ENCODE measurements at places on chromosomes 12 and 14.

DNA sequence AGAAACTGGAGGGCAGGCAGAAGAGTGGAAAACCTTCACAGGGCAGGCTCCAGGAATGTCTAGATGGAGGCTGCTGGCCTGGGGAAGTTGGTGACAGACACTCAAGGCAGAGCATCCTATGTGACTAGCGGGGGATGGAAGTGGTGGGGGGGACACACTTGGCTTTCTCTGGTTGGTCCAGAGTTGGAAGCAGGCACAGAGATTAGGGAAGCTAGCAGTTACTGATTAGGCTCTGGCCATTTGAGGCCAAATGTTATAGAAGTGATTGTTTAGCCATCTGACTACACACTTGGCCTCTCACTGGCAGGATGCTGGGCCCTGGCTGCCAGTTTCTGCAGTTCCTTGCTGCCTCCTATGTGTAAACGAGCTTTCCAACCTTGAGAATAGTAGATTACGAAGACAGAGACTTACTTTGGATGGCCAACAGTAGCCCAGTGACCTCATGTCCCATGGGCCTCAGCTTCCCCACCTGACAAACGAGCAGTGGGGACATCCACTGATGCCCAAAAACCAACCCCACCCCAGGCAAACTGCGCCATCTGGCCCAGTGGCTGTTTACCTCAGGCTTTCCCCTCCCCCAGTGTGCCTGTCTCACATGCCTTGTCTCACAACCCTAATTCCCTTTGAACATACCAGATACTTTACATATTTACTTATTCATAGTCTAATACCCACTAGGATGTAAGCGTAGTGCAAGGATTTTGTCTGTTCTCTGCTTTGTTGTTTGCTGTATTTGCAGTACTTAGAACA, 102.7 kb downstream of the PAPLN start:
- no peak for DNase-seq

GRCh38 chr12:50765095-50765911, 1.4 kb downstream of the ATF1 start:
- no peak for DNase-seq

- DNase-seq = peak; percentile 37
These were observed 422.5 kb upstream of the PDE3A start for GRCh38 chr12:19945559-19946435.

DNA sequence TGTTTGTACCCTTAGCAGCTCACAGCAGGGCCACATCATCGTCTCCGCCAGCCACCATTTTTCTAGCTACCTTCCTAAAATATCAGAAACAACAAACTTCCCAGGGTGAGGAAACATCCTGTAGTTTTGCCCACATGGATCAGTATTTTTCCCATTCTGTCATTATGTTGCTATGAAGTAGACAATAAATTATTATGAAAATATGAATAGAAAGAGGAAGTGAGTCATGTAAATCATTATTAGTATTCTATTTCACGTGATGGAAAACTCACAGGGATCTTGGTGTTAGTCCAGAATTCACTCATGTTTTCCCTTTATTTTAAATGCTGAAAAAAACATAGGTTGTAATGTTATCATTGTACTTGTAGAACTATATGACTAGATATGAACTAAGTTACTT, 319.4 kb downstream of the SYT1 start:
- no peak for DNase-seq

- DNase-seq = no peak
These were observed 356.1 kb downstream of the CEP128 start for GRCh38 chr14:80585506-80585835.

DNA sequence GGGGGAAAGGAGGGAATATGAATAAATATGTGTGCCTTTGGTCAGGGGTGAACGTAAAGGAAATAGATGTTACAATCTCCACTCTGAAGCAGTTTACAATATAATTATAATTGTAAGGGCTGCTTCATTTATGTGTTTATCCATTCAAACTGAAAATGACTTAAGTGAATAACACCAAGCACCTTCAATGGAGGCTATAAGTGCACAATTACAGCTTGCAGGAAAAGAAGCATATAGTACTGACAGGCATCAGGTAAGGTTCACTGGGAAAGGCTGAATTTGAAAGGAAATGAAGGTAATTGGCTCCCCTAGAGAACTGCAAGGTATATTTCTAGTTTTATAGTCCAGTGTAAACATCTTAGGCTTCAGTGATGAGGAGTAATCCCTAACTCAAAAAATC, 192.7 kb downstream of the STXBP6 start:
- DNase-seq = no peak

DNA sequence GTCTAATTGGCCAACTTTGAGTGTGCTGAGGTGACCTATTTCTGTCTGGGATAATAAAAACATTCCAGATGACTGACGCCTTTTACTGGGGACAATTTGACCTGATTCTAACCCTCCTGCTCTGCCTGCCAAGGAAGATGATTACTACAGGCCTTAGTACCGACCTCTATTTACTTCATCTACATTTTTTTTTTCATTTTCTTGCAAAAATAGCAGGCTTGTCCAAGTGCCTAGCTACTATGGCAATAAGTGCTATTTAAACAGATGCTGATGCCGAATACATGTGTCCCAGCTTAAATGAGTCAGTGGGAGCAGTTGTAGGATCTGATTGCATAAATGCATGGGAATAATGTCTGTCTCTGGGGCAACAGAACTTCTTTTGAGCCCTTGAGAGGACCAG, 254.3 kb downstream of the RGS6 start:
- no peak for DNase-seq

GRCh38 chr12:121712190-121712460, 427 bp upstream of the TMEM120B start:
- no peak for DNase-seq

DNA sequence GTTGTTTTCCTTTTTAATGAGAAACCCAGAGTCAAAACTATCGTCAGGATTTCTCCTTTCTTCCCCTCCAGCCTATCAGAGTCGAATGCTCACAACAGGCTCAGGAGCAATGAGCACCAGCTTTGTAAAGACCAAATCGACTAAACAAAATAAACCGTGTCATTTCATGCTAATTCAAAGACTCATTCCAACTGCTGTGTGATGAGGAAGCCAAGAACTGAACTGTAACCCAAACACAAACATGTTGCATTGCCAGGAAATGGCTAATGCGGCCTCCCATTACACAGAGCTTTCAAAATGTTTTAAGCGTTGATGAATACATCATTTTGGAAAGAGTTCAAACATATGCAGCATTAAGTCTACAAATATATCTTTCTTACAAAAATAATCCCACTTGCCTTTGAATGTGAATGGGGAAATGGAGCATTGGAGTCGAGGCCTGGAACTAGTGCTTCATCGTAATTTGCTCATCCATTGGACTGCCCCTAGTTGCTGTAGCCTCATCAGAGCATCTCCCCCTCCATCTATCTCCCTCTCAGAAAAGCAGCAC, 349.5 kb downstream of the GXYLT1 start:
- peak; percentile 45 for DNase-seq

- DNase-seq = no peak
These were observed 202.6 kb upstream of the LRFN5 start for GRCh38 chr14:41404126-41404525.

DNA sequence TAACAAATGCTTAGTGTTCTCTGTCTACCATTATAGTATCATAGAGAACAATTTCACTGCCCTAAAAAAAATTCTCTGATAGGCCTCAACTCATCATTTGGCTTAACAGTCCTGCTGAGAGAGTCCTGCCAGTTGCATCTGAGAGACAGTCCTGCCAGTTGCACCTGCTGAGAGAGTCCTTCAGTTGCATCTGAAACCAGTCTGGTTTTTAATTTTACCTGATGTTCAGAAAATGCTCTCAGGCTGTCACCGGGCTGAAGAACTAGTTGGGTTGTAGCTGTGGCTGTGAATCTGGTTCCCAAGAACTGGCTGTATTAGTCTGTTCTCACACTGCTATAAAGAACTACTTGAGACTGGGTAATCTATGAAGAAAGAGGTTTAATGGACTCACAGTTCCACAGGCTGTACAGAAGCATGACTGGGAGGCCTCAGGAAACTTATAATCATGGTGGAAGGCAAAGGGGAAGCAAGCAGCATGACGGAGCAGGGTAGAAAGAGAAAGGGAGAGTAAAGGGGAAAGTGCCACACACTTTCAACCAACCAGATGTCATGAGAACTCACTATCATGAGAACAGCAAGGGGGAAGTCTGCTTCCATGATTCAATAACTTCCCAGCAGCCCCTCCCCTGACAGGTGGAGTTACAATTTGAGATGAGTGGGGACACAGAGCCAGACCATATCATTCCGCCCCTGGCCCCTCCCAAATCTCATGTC, 51.6 kb downstream of the PRKCH start:
- DNase-seq = no peak

DNA sequence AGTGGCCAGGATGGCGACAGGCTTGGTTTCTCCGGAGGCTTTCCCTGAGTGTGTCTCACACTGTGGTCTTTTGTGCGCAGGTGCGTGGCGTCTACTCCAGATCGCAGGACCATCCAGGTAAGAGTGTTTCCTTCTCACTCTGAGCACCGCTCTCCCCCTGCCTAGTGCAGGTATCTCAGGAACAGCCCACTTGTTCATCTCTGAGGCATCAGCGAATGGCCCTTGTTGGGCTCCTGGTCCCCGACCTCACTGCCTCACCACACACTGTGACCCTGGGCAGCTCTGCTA, 781 bp downstream of the ADGRD1 start:
- DNase-seq = no peak

DNA sequence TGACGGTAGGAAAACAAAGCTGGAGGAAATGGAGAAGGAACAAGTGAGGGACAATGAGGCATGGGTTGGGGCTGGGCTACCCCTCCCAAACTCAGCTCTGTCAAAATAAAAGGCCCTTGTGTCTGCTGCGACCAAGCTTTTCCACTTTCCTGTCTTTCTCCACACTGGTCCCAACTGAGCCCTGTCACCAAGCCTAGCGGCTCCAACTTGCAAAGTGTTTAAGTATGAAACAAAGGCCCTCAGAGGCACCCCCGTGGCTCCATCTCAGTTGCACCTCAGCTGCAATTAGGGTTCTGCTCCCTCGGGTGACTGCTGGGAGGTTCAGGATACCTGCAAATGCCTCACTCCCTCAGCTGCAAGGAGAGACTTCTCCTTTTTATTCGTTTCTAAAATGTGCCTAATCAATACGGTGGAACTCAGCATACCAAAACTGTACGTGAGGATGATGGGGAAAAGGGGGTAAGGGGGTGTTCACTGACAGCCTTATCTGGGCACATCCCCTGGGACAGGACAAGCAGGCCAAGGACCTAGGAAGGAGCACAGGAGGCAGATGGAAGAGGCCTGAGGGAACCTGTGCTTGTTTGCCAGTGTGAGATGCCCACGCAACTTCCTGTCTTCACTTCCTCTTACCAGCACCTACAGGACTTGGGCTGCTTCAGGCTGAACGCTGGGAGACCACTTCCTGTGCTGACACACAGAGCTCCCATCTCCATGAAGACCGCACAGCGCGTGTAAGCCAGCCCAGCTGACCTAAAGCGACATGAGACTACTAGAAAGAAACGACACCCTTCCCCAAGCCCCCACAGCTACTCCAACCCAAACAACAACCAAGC, 8.9 kb downstream of the VAMP1 start:
- no peak for DNase-seq

GRCh38 chr12:109058773-109059172, 6.4 kb downstream of the USP30 start:
- no peak for DNase-seq

GRCh38 chr14:81801921-81802320, 268.3 kb upstream of the SEL1L start:
- no peak for DNase-seq

DNA sequence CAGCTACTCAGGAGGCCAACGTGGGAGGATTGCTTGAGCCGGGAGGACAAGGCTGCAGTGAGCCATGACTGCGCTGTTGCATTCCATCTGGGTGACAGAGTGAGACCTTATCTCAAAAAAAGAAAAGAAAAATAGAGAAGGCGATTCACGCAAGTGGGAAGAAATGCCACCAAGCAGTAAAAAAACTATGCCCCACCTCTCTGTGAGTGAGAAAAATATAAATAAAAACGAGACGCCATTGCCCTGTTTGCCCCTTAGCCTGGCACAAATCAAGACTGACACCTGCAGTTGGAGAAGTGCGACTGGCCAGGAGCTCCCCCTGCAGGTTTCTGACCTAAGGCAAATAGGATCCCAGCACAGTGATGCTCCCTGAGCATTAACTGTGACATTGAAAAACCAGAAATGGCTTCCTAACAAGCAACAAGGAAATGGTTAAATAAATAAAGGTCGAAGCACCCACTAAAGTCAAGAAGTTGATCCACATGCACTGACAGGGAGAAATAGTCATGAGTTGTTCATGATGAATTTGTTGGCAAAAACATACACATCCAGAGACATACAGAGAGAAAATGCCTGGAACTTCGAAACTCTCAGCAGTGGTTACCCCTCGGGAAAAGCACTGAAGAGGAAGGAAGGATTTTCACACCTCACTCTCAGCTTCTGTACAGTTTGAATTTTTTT, 21.1 kb downstream of the GSC start:
- DNase-seq = no peak

DNA sequence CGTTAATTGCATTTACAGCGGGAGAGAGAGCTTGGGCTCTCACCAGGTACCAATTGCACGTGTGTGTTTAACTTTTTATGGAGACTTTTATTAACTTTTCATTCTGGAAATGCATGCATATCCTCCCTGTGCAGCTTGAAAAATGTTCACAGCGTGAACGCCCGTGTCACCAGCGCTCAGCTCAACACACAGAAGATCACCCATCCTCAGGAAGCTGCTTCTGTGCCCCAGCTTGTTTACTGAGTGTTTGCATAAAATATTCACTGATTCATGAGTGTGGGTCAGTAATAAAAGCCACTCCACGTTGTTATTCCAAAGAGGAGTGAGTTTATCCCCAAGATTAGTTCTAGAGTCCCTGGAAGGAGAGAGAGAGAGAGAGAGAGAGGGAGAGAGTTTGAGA, 75.5 kb upstream of the FZD10 start:
- no peak for DNase-seq

DNA sequence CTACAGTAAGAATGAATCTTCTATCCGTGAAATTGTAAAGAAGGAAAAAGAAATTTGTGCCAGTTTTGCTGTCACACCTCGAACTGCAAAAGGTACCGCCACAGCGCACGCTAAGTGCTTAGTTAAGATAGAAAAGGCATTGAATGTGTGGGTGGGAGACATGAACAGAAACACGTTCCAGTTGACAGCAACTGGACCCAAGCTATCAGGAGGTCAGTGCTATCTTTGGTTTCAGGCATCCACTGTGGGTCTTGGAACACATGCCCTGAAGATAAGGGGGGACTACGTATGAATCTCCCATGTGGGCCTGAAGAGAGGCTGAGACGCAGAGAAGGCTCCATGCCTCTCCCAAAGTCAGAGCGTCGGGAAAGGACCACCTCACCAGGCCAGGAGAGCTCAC, 9.8 kb downstream of the IFFO1 start:
- no peak for DNase-seq

- DNase-seq = no peak
These were observed 10.1 kb upstream of the GRIP1 start for GRCh38 chr12:66688846-66689439.

DNA sequence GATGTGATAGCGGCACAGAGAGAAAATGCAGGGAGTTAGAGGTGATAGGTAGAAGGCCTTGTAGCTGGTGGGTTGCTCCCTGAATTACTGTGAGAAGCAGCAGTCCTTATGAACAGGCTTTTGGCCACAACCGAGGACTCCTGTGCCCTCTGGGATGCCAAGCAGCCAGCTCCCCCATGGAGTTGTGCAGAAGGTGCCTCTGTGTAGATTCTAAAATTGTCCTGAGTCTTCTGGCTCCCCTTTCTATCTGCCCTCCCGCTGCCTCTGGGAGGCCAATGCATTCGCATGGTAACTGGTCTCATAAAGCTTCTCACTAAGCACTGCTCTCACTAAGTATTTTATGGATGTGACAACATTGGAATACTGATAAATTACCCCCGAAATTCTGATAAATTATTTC, 16.1 kb upstream of the SUSD6 start:
- DNase-seq = no peak

- no peak for DNase-seq
These were observed 516 bp upstream of the LGALS3 start for GRCh38 chr14:55128386-55129085.

- no peak for DNase-seq
These were observed 120.2 kb downstream of the CRACR2A start for GRCh38 chr12:3632754-3633153.
